AG08396 (cell line): ENCODE measurements at places on chromosomes 12 and 14.

DNA sequence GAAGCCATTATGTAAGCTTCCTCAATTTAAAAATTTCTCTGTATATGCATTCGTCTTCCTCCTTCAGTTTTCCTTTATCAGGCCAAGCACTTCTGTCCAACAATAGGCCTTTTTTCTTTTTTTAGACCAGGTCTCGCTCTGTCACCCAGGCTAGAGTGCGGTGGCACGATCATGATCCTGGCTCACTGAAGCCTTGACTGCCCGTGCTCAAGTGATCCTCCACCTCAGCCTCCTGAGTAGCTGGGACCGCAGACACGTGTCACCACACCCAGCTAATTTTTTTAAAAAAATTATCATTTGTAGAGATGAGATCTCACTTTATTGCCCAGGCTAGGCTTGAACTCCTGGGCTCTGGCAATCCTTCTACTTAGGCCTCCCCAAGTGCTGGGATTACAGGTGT lies 25.8 kb downstream of the TAOK3 start:
- no peak for DNase-seq

DNA sequence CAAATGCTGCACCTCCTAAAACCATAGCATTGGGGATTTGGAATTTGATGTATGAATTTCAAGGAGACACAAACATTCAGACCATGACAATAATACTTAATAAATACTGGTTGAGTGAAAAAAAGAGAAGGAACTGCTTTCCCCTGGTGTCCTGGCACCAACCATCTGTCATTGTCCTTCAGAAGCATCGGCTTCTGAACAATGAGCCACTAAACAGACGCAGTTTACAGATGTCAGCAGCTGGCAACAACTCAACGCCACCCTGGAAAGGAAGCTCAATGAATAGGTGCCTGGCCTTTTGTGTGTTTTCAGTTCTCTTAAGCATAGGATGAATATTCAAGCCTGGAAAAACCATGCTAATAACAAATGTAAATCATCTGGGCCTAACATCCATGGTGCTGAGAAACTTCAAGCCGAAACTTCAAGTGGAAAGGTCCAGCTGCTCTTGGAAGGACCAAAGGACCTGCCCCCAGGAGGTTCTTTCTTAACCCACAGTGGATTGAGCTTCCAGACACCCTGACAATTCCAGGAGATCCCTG lies 101.3 kb downstream of the WIF1 start:
- no peak for DNase-seq

DNA sequence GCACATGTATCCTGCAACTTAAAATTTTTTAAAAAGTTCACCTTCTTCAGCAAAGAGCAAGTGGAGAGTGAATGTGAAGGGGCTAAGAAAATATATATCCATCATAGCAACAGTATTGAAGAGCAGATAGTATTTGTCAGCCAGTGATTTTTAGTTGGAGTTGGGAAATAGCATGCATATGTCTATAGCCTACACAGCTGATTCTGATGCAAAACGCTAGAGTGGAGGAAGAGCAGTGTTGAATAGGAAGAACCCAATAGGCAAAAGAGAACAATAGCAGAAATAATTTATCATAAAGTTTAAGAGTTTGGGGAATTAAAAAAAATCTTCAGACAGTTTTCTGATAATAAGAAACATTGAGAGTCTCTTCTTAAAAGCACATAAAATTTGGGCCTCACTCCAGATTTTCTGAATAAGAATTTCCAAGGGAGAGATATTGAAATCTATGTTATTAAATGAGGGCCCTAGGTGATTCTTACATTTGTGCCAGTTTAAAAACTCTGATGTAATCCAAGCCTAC lies 12.0 kb downstream of the PDE6H start:
- DNase-seq = no peak

DNA sequence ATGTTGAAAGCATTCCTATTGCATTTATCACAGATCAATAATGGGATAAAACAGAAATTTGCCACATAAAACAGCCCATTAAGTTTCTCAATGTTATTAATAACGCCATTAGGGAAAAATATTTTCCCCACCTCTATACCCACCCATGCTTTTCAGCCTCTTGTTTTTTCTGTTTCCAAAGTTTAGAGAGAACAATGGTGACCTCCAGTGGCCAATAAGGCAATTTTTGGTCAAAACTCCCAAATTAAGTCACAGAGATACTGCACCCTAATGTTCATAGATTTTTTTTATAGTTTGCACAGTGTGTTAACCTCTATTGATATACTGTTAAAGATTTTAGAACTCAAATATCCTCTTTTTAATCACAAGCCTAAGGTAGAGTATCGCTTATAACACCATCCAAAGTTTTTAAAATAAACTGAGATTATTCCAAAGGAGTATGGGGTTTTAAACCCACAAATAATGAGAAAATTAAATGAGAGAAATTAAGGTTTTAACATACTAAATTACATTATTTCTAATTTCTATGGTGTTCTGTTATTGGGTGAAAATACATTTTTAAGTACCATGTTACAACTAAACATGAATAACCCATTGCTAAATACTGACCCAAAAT lies 184.7 kb upstream of the DCN start:
- DNase-seq = peak; percentile 15

- DNase-seq = no peak
Observed at GRCh38 chr12:108204117-108204987, 75.3 kb downstream of the WSCD2 start.

DNA sequence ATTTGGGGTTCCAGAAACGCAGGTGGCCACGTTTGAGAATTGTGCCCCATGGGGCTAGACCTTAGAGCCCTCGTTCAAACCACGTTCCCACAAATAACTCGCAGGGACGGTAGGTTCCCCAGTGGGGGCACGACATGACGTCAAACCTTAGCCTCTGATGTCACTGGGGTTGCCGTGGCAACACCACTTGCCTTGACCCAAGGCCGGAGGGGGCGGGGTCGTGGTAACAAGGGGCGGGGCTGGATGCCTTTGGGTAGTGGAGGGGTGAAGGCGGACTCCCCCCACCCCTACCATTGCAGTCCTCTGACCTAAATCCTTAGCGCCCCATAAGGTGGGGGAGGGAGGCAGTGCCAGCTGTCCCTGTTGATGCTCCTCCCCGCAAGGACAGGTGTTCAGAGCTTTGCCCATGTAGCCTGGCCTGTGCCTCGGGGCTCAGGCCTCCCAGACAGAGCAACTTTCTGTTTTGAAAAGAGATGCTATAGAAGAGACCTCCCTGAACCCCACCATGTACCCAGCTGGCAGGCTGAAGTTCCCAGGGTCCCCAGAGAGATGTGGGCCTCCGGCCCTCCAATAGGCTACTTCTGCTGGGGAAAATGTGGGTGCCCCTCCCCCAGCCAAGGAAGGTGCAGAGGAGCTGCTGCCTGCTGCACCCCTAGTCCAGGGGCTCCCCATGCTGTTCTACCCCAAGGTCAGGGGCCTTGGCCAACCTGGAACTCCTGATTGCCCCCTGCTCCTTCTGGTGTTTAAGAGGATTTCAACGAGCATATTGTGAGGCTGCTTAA lies 1.9 kb downstream of the FAM222A start:
- no peak for DNase-seq

GRCh38 chr14:26056036-26056616 lies 541.7 kb downstream of the NOVA1 start:
- DNase-seq = no peak

DNA sequence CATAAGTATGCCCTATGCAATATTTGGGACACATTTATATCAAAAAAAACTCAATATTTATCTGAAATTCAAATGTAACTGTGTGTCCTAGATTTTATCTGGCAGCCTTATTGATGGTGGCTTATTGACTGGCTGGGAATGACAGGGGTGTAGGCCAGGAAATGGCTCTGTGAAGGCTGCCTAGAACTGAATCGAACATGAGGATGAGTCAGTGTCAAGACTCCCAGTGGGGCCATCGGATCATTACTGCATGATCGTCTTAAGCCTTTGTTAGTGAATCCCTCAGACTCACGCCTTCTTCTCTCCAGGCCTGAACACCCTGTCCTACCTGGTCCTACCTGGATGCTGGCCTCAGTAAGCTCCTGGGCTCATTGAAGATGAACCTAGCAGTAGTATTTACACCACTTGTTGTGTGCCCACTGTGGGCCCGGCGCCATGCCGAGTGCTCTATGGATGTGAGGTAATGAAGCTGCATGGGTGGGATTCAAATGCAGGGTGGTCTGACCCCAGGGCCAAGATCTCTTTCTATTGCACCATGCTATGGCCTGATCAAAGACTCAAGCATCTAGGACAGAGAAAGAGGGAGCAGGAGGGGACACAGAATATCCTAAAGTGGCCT lies 21.0 kb upstream of the FAIM2 start:
- no peak for DNase-seq

DNA sequence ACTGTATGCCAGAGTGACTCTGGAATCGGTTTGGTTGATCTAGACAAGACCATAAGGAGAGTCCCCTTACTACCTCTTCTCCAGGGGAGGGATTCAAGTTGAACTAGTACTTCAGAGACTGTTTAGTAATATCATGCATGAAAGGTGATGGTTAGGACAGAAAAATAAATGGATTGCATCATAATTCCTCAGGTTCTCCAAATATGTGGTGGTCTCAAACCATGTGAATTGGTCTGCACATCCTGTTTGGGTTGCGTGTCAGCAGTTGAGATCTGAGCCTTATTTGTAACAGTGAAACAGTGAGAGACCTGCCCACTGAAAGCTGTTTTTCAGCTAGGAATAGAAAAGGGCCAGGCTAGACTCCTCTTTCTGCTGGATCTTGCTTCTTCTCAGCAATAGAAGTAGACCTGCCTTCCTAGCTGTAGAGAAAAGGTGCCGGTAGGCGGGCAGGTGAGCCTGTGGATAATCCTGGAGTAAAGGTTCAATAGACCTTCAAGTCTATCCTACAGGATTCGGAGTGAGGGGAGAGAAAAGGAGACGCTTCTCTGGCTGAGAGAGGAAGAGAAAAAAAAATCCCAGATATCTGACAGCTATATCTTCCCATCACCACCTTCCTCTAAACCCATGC lies 258.5 kb upstream of the E2F7 start:
- no peak for DNase-seq

DNA sequence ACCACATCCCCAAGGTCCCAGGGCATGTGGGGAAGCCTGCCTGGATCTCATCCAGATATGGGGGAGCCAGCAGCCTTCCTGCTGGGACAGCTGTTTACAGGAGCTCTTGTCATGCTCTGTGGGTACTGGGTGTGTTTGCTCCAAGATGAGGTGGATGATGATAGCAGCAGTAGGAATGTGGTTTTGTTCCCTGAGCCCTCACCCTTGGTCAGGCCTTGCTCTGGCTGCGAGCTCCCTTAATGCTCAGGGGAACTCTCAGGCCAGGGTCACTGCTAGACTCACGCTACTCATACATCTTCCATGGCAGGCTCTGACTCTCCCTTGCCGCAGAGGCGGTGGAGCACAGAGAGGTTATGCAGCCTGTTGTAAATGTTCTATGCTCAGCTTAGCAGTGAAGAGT lies 990.3 kb downstream of the AACS start:
- no peak for DNase-seq

DNA sequence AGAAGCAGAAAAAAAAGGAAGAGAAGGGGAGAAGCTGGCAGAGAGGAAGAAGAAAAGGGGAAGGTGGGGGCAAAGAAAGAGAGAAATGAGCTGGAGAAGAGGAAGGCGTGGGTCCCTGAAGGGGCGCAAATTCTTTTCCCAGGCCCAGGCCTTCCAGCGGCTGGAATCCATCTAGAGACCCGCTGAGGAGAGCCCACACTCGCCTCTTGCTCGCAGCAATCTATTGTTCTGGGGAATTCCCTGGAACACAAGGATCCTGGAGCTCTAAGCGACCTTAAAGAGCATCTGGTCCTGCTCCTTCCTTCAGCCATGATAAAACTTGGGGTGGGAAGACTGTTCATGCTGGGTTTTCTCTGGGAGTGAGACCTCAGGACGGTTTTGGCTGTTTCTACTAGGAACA lies 41.2 kb upstream of the FKBP4 start:
- no peak for DNase-seq

DNA sequence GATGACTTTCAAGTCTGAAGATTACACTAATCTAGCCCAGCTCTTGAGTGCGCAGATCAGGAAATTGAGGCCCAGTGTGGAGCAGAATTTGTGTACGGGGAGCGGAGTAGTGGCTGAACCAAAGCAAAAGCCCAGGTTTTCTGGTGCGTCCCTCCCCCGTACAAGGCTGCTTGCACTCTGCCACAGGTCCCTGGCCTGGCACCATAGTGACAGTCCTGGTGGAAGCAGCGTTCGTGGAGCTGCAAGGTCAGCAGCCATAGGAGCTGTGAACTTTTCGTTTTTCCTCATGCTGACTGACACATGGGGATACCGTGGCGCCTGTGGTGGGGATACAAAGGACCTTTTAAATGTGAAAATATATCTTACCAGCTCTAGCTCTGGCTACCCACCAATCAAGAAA lies 1.7 kb downstream of the EVL start:
- no peak for DNase-seq

GRCh38 chr12:58602179-58602578 lies 318.1 kb downstream of the LRIG3 start:
- DNase-seq = no peak

DNA sequence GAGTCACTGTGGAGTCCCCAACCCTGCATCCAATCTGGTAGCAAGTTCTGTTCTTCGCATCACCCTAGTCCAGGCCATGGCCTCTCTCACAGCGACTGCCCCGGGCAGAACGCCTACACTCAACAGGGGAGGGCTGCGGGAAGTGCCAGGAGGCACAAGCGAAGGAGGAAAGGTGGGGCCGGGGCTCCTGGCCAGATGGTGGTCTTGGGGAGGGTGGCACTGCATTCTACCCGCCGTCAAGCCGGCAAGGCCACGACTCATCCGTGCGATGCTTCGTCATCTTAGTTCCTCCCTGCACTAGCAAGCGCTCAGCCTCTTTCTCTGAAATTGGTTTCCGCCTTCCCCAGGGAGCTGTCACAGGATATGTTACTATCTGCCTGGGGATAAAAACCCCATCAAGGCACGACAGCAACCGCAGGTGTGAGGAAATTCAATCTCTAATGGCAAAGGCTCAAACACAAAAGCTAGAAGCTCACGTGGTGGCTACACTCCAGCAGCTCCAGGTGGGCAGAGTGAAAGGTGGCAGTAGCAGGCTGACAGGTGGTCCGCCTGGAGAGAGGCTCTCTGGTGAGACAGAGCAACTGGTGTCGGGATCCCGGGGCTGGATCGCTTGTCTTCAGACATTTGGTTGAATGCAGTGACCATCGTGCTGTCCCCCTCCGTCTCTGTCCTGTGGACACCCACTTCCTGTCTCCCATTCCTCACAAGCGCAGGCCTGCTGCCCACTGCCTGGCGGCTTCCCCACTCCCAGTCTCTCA lies 34.1 kb downstream of the ACADS start:
- no peak for DNase-seq

- no peak for DNase-seq
Observed at GRCh38 chr12:53949631-53950436, 4.9 kb upstream of the HOXC12 start.

DNA sequence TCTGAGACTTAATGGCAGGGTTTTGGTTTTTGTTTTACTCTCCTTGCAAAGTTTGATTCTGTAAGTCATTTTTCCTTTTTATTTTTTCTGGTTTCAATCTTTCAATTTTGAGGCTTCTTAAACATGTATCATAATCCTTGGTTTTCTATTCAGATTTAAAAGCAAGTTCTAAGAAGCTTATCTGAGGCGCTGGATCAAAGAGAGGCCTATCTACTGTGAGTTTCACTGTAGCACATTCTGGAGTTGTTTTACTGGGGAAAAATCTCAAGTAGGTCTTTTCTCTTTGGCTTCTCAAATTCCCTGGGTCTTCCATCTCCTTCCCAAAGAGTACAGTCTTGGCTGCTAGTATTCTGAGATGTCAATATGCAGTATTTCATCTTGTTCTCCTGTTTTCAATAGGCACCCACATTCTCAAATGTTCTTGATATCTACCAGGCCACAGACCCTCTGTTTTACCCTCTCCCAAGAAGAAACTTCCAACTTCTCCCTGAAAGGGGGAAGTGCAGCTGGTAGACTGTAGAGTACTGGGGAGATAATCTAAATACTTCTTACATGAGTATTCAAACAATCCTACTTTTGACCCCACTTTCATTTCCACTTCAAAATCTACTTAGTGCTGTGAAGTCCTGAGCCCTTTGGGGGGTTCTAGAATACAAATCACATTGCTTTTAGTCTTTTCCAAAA lies 10.9 kb upstream of the CATSPERB start:
- no peak for DNase-seq
